ENCODE measurements at places on chromosomes 11 and 22. TPM values are rescaled to one million over a fixed set of nuclear protein-coding genes. Genes with fewer than 3 reads are reported as not detected.

Gene RAB39A
- polyA plus RNA-seq: not detected

Gene CD6
- 1.3 TPM for polyA plus RNA-seq

Gene OR56A1
- polyA plus RNA-seq: not detected

Gene SYTL2
- 57.4 TPM for polyA plus RNA-seq

Gene IGF2
- 1.8 TPM for polyA plus RNA-seq

Gene DDIAS
- polyA plus RNA-seq: 0.18 TPM

Gene SYNGR1
- 23.1 TPM for polyA plus RNA-seq

Gene BDNF
- 1.9 TPM for polyA plus RNA-seq

Gene OR52A1
- not detected for polyA plus RNA-seq

Gene ATXN10
- 49.2 TPM for polyA plus RNA-seq

Gene HEPN1
- not detected for polyA plus RNA-seq

GRCh38 chr11:114136686-114137640, 77.5 kb downstream of the ZBTB16 start:
- no peak overlapping the region for H3K4me3 ChIP-seq
- peak overlapping the region; percentile 68 for H3K27ac ChIP-seq
- no peaks in the 10 kb centered on the region for H3K27me3 ChIP-seq
- H3K4me1 ChIP-seq: peaks cover 24% of the 10 kb centered on the region
- H3K36me3 ChIP-seq: no peaks in the 10 kb centered on the region
- no peak for DNase-seq

GRCh38 chr22:30000566-30000965, 79.7 kb upstream of the HORMAD2 start:
- H3K4me1 ChIP-seq: no peaks in the 10 kb centered on the region
- H3K27me3 ChIP-seq: no peaks in the 10 kb centered on the region
- peaks cover 4% of the 10 kb centered on the region for H3K36me3 ChIP-seq

GRCh38 chr11:57745206-57745605, 3.9 kb downstream of the SELENOH start:
- H3K27ac ChIP-seq: no peak overlapping the region
- DNase-seq: no peak

GRCh38 chr11:119691020-119691666, 37.9 kb downstream of the NECTIN1 start:
- no peaks in the 10 kb centered on the region for H3K36me3 ChIP-seq
- DNase-seq: no peak
- no peak overlapping the region for H3K4me3 ChIP-seq
- H3K27ac ChIP-seq: no peak overlapping the region

GRCh38 chr11:21364866-21365624, 695.7 kb downstream of the NELL1 start:
- no peak overlapping the region for H3K27ac ChIP-seq
- H3K4me1 ChIP-seq: no peaks in the 10 kb centered on the region
- H3K27me3 ChIP-seq: no peaks in the 10 kb centered on the region
- H3K4me3 ChIP-seq: no peak overlapping the region
- H3K36me3 ChIP-seq: no peaks in the 10 kb centered on the region

- DNase-seq: peak; percentile 69
- no peaks in the 10 kb centered on the region for H3K4me1 ChIP-seq
- peaks cover 14% of the 10 kb centered on the region for H3K36me3 ChIP-seq
- H3K4me3 ChIP-seq: peak overlapping the region; percentile 100
- H3K27ac ChIP-seq: peak overlapping the region; percentile 80
These were observed 6.8 kb downstream of the MALAT1 start for GRCh38 chr11:65505466-65506289.

DNA sequence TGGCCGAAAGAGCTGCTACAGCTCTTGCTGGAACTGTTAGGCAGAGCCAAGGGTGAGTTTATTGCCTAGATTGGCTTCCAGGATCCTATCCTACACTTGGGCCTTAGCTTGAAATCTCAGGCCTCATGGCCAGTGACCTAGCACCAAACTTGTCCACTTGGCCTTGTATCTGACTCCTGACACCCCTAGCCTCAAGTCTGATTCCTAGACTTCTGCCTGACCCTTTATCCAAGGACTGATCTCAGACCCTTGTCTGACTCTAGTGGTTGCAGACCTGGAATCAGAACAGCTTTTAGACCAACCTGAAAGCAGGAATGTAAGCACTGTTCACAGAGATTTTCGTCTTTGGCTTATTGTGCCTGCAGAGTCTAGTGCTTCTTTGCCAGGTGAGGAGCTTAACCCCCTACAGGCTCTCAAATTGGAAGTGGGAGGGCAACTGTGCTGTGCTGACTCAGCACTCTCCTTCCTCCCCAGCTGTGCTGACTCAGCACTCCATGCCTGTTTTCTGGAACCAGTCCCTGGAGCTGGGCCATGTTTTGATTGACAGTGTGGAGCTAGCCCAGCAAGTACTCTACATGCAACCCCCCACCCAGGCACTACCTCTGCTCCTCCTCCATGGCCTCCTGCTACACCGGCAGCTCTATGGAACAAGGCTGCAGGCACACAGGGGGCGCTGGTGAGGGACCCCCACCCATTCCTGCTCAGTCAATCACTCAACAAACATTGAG, 35.1 kb downstream of the RRP8 start:
- no peak overlapping the region for H3K27ac ChIP-seq
- no peak overlapping the region for H3K4me3 ChIP-seq
- no peaks in the 10 kb centered on the region for H3K36me3 ChIP-seq

DNA sequence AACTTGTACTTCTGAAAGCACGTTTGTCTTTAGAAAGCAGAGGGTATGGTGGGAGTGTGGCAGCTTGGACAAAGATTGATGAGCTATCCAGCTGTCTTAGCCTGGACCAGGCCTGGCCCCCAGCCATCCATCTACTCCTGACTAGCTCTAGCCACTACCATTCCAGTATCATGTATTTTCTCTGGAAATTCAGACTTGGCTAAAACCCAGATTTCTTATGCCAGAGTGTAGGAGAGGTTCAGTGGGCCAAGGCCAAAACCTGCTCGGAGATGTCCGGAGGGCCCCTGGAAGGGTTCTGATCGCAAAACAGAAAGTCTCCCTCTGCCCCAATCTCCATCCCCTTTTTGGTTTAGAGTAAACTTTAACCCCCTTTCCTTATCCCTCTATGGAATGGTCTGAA, 24.8 kb upstream of the MTCH2 start:
- no peaks in the 10 kb centered on the region for H3K36me3 ChIP-seq
- DNase-seq: no peak
- no peaks in the 10 kb centered on the region for H3K4me1 ChIP-seq
- H3K27ac ChIP-seq: no peak overlapping the region
- no peaks in the 10 kb centered on the region for H3K27me3 ChIP-seq
- no peak overlapping the region for H3K4me3 ChIP-seq

DNA sequence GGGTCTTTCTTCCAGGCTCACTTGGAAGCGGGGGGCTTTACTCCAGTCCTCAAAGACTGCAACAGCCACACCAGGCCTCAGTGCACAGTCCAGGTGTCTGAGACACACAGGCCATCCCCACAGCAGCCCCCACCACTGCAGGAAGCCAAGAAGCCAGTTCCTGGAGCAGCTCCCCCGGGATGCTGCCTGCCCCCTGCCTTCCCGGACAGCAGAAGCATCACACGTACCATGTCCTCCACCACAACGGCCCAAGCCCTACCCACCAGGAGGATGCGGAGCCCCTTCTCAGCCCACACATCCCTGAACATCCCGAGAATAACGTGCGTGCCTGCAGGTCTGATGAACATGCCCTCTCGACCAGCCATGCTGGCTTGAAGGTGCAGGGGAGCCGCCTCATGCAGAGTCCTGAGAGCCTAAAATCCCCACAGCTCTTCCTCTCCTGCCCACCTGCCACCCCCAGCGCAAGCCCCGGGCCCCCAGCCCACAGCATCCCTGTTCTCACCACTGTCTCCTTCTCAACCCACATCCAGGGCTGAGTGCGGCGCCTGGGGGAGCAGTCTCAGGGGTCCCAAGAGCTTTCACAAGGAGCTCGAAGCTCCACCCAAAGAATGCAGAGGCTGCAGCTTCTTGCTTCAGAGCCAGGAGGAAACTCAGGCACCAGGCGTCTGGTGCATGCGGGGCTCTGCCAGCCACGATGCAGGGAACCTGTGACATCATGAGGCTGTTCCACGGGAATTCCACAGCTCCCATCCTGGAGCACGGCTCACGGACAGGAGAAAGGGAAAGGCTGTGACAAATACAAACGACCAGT, 209.6 kb downstream of the BRD1 start:
- no peak overlapping the region for H3K27ac ChIP-seq
- peak; percentile 69 for DNase-seq
- H3K4me1 ChIP-seq: no peaks in the 10 kb centered on the region
- H3K4me3 ChIP-seq: no peak overlapping the region

DNA sequence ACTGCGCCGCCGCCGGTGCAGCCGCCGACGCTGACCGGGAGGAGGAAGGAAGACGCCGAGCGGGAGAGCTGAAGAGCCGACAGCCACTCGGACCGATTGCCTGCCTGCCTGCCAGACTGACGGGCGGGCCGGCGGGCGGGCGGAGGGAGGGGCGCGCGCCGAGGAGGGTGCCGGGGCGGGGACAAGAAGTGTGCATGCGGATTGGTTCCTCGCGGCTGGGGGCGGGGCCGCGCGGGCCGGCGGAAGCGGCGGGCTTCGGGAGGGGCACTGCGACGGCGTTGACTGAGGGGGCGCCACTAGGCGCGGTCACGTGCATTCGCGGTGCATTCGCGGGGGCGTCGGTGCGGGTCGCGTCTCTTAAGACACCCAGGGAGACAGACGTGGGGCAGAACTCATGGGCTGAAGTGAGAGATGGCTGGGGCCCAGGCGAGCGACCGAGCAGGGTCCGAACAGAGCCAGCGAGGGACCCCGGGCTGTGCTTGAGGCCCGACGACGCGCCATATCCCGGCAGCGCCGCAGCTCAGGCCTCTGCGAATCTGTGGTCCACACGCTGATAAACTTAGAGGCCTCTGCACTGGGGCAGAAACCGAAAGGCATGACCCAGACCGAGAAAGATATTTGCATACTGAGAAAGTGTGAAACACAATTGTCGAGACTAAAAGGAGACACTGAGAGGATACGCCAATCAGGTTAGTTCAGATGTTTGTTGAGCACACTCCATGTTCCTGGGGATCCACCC, at the start of gene MAPK1:
MAPK1 (minus strand) TSS at position 118 of the 739 bp plus-strand sequence. CDS start 205 bp downstream, outside the sequence.
- H3K4me1 ChIP-seq: no peaks in the 10 kb centered on the region
- DNase-seq: peak; percentile 96
- peak within 1 kb of the TSS; percentile 97 for H3K4me3 ChIP-seq
- H3K27me3 ChIP-seq: no peaks in the 10 kb centered on the region

DNA sequence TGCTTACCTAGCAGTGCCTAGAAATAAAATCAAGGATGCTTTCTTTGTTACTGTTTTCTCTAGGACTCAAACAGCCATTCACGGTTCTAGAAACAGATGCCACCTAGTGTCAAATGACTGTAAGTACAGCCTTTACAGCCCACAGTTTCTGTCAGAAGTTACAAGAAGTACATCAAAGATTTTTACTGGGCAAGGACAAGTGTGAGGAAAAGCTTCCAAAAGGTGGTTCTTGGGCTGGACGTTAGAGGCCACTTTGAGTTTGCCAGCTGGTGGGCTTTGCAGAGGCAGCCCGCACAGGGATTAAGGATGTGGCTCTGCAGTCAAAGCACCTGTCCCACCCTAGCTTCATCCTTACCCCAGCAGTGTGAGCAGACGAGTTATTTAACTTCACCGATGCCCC, 6.9 kb downstream of the KMT5B start:
- H3K4me1 ChIP-seq: no peaks in the 10 kb centered on the region
- no peaks in the 10 kb centered on the region for H3K36me3 ChIP-seq
- DNase-seq: no peak
- no peak overlapping the region for H3K27ac ChIP-seq
- no peaks in the 10 kb centered on the region for H3K27me3 ChIP-seq

DNA sequence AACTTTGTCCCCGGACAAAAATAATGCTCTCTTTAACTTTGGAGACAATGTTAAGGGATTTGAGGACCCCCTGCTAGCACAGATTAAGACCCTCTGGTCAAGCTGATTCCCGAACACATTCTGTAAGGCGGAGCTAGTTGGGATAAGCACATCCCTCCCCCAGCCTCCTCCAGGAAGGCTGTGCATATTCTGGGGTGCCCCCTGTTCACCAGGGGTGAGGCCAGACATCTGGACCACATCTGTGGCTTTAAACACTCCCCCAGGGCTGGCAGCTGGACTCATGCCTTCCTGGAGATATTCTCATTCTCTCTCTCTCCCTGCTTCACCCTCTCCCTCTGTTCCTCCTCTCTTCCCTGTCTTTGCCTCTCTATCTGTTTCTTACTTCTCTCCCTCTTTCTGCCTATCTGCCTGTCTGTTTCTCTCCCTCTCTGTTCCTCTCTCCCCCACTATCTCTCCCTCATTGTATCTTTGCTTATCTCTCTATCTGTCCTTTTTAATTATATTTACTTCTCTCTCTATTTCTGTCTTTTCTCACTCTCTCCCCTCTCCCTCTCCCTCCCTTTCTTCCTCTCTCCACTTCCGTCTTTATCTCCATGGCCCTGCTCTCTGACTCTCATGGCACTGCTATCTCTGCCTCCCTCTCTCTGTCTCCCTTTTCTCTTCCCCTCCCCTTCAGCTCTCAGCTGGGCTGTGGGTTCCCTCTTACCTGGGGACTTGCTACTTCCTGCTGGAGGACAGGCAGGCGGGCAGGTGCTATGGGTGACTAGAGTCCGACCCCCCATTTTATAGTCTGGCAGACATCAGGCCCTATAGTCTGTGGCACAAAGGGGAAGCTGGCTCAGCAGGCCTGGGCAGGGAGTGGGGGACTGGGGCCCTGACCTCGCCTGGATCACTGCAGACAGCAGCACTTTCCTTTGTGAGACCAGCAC, at the start of gene CRYBB1:
CRYBB1 (minus strand) TSS at position 757 of the 929 bp plus-strand sequence. CDS start 1,708 bp downstream, outside the sequence.
- H3K36me3 ChIP-seq: no peaks in the 10 kb centered on the region
- peak; percentile 77 for DNase-seq
- H3K4me3 ChIP-seq: no peak within 1 kb of the TSS
- H3K27me3 ChIP-seq: no peaks in the 10 kb centered on the region
- H3K27ac ChIP-seq: no peak within 1 kb of the TSS
- H3K4me1 ChIP-seq: no peaks in the 10 kb centered on the region

- no peak overlapping the region for H3K27ac ChIP-seq
- no peaks in the 10 kb centered on the region for H3K4me1 ChIP-seq
- no peak for DNase-seq
- H3K36me3 ChIP-seq: no peaks in the 10 kb centered on the region
- no peaks in the 10 kb centered on the region for H3K27me3 ChIP-seq
- H3K4me3 ChIP-seq: peak overlapping the region; percentile 81
These were observed 624 bp downstream of the TMEM41B start for GRCh38 chr11:9313648-9314290.

DNA sequence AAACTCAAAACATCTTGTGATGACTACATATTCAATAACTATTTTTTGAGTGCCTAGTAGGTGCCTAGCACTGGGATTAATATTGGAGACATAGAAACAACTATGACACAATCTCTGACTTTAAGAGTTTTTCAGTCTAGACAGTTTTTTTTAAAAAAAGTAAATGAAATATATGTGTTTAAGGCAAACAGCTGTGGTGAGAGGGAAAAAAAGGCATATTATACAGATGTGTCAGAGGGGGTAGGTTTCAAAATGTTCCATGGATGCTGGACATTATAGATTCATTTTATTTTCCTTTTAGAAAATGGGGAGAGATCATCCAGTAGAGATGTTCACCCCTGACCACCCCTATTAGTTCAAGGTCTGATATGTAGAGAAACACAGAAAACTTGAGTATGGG, 90.8 kb downstream of the LUZP2 start:
- DNase-seq: no peak
- no peaks in the 10 kb centered on the region for H3K4me1 ChIP-seq
- H3K27me3 ChIP-seq: no peaks in the 10 kb centered on the region
- no peaks in the 10 kb centered on the region for H3K36me3 ChIP-seq
- no peak overlapping the region for H3K4me3 ChIP-seq

- H3K36me3 ChIP-seq: no peaks in the 10 kb centered on the region
- peaks cover 1% of the 10 kb centered on the region for H3K27me3 ChIP-seq
- H3K27ac ChIP-seq: no peak within 1 kb of the TSS
- DNase-seq: no peak
- H3K4me3 ChIP-seq: no peak within 1 kb of the TSS
- H3K4me1 ChIP-seq: no peaks in the 10 kb centered on the region
These were observed at the start of gene OR9I1 for GRCh38 chr11:58125469-58125868. Gene OR9I1, minus strand, starts transcription at chr11:58125530. Its CDS starts 6,086 bp downstream, at chr11:58119444.

GRCh38 chr22:46460857-46461256, 76.6 kb downstream of the CELSR1 start:
- no peak overlapping the region for H3K27ac ChIP-seq
- no peaks in the 10 kb centered on the region for H3K4me1 ChIP-seq
- no peak overlapping the region for H3K4me3 ChIP-seq
- no peak for DNase-seq

Measured in aorta (tissue), 5 donors.